Esophagus mucosa (tissue), 1 donor: ENCODE measurements at places on chromosomes 4 and X.
A peak's percentile ranks its signal among the peaks of the same experiment; 100 is the strongest.

GRCh38 chr4:94413085-94413840 is 38.5 kb upstream of the PDLIM5 start:
- ATAC-seq = no peak

GRCh38 chrX:124239911-124240310 is 92.5 kb upstream of the TEX13D start:
- no peak for ATAC-seq

GRCh38 chr4:73450398-73451004 is 14.5 kb downstream of the AFP start:
- ATAC-seq = peak; percentile 26

DNA sequence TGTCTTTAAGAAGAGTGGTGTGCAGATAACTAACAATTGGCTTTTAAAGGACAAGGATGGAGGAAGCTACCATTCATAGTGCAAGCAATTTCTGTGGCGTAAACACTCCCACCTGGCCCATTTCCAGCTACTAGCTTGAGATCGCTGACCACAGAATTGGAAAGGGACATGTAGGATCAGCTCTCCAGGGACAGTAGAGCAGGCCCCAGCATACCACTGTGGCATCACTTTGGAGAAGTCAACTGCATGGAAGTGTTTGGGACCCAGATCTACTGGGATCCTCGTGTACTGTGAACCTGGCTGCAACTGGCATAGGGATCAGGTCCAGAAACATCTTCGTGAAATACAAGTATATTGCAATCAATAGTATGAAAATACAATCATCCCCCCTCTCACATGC is 515.0 kb downstream of the INPP4B start:
- ATAC-seq = no peak

GRCh38 chr4:120316416-120316815 is 249.8 kb upstream of the MAD2L1 start:
- ATAC-seq = no peak

DNA sequence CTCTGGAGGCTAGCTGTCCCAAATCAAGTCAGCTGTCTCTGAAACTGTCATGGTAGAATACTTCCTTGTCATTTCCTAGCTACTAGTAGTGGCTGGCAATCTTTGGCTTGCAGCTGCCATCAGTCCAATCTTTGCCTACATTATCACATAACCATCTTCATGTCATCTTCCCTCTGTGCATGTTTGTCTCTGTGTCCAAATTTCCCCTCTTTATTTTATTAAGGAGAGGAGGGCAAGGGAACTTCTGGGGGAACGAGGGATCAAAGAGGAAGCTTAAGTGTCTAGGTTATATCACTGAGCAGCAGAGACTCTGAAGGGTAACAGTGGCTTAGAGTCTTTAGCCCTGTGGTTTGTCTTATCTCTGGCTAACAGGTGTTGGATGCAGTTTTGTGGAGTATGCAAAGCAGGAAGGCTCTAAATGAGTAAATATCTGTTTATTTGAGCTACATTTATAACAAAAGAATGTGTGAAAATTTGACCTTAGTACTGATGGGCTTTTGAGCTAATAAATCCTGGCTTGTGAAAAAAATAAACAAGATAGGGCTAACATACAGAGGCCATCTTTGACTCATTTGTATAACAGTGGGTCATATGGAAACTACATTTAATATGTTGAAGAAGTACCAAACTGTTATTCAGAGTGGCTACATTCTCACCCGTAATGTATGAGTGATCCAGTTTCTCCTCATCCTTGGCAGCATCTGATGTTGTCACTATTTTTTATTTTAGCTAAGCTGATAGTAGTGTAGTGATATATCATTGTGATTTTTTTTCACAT is 49.4 kb upstream of the ENOX2 start:
- no peak for ATAC-seq
